AG08395 (cell line): ENCODE measurements at places on chromosomes 3 and 15.

GRCh38 chr3:191238321-191238817 lies 39.3 kb downstream of the OSTN start:
- DNase-seq: no peak

GRCh38 chr3:131361464-131362421 lies 19.8 kb upstream of the NUDT16 start:
- peak; percentile 36 for DNase-seq

GRCh38 chr3:35500641-35501350 lies 138.5 kb upstream of the ARPP21 start:
- DNase-seq: no peak

DNA sequence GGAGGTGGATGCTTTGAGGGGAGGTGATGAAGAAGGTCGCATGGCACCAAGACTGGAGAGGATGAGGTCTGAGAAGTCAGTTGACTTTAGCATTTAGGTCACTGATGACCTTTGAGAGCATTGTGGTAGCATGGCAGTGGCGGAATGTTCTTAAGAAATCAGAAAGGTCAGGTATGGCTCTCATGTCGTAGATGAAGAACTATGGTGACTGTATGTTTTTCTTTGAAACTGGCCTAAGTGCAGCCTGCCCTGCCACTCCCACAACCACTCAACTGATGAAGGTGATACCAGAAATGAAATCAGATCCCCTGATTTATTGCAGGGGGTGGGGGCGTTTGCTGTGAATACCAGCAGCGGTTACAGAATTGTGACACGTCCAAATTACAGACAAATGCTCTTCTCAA lies 102.6 kb downstream of the ITPR1 start:
- DNase-seq: no peak

- DNase-seq: no peak
These were observed 50.1 kb downstream of the ITGB5 start for GRCh38 chr3:124837065-124837464.

DNA sequence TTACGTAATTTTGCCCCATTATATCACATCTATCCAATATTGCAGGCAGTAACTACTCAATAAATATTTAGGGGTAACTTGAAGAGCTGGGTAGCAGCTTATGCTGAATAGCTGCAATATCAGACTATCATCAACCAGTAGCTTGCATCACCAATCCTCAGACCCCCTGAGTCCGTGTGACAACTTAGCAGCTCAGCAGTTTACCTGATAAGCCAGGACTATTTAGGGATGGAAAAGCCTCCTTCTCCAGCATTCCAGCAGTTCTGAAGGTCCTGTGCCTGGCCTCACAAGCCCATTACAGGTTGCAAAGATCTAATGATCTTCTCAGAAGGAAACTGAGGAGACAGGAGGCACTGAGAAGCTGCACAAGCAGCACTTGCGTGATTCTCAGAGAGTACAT lies 32.9 kb downstream of the RORA start:
- DNase-seq: no peak

GRCh38 chr3:61008998-61009380 lies 242.3 kb downstream of the FHIT start:
- DNase-seq: no peak

DNA sequence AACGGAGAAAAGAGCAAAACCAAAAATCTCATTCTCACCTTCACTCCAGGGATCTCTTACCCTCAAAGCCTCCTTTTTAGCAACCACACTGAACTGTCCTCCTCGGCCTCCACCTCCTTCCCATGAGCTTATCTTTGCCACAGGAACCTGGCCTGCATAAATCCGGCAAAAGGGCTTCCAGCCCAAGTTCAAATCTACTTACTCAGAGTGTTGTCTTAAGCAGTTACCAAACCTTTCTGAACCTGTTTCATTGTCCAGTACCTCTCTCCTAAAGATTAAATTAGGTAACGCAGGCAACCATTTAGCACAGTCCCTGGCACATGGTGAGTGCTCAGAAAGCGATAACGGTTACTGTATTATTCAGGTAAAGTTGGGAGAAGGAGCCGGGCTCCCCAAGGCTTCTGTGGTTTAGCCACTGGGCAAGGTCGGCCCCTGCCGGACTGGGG lies 777 bp downstream of the CIB1 start:
- no peak for DNase-seq
